Pons (tissue), 1 donor: ENCODE measurements at places on chromosomes 3 and 15.

GRCh38 chr3:190385731-190386688 is 2.0 kb upstream of the CLDN16 start:
- DNase-seq, result no peak

GRCh38 chr3:159805411-159805772 is 183.2 kb upstream of the IL12A start:
- no peak for DNase-seq

DNA sequence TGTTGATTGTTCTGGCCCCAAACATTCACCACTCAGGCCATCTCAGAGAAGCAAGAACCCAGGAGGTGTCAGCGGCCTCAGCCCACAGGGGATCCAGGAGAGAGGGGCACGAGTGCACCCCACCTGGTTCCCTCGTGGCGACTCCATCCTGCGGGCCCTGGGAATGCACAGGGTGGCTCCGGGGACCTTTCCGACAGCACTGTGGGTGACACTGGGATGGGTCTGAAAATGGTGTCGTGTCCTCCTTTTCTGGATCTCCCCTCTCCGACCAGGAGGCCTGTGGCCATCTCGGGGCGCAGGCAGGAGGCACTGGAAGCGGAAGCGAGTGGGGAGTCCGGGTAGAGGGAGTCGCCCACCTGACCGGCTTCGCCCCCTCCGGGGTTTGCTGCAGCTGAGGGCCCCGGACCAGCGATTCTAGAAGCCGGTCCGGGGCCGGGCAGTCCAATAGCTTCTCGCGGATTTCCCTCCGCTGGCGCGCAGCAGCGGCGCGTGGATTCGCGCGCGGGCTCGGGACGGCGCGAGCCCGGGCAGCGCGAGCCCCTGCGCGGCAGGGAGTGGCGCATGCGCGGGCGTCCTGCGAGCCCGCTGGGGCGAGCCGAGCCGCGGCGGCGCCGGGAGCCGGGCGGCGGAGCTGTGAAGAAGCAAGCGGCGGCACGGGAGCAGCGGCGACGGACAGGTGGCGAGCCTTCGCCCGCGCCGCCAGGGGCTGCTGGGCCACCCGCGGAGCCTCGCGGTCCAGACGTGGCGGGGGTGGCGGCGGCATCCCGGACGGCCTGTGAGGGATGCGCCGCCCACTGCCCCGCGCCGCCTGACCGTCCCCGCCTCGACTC is at the start of gene DOCK3:
Gene DOCK3, plus strand, starts transcription at position 579 of the 830 bp plus-strand sequence. CDS start 337 bp downstream, outside the sequence.
- DNase-seq, result no peak

GRCh38 chr3:114519415-114519814 is 225.6 kb downstream of the TIGIT start:
- DNase-seq, result peak; percentile 27

DNA sequence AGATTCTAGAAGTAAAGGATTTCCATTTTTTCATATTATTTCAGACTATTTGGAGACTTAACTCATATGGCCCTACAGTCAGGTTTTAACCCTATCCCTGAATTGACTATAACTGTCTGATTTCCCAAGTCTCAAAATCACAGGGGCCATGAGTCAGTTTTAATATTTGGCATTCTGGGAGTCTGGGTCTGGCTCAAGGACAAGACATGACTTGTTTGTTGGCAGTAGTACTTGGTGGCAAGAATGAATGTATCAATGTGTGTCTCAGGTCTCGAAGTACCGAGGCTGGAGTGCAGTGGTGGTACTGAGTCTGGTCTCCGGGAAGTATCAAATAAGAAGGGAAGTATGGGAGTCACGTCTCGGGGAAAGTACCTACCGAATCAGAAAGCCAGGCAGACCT is 10.8 kb downstream of the UMPS start:
- DNase-seq, result no peak

GRCh38 chr3:65871305-65872141 is 167.2 kb downstream of the MAGI1 start:
- peak; percentile 20 for DNase-seq

GRCh38 chr3:97910931-97911351 is 61.3 kb downstream of the RIOX2 start:
- DNase-seq, result peak; percentile 41

DNA sequence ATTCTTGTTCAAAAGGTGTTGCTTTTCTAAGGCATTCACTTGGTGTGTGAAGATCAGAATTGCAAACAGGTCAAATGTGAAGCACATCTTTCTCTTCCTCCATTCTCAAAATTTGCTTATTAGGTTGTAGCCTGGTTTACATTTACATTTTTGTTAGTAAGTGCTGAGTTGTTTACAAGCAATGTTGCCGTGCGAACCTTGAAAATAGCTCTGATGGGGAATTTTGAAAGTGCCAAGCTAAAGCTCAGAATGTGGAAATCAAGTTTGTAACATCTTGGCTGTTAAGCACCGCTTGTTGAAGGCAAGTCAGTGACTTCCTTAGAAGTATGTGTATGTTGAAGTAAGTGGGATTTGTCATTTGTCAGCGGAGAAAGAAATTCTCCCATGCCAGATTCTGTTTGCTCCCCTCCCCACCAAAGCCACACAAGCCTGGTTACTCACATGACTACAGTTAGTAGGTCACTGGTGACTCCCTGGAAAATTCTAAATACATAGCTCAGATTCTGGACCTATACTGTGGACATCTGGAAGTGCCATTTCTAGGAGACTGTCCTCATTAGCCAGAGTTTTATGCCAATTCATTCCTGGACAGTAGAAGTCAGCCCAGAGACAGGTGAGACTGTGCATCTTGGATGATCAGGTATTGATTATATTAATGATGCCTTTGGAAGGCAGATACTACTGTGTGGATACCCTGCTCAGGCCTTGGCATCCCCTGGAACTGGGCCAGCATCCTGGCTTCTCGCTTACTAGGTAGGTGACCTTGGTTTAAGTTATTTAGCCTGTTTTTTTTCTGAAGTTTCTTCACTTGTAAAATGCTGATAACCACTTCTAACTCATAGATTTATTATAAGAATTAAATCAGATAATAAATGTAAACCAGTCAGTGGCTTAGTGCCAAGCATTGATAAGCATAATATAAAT is 390.6 kb upstream of the SEMA6D start:
- no peak for DNase-seq

GRCh38 chr15:81666839-81667238 is 292.8 kb upstream of the TMC3 start:
- DNase-seq, result no peak

GRCh38 chr15:70259028-70259424 is 161.3 kb upstream of the TLE3 start:
- peak; percentile 61 for DNase-seq

DNA sequence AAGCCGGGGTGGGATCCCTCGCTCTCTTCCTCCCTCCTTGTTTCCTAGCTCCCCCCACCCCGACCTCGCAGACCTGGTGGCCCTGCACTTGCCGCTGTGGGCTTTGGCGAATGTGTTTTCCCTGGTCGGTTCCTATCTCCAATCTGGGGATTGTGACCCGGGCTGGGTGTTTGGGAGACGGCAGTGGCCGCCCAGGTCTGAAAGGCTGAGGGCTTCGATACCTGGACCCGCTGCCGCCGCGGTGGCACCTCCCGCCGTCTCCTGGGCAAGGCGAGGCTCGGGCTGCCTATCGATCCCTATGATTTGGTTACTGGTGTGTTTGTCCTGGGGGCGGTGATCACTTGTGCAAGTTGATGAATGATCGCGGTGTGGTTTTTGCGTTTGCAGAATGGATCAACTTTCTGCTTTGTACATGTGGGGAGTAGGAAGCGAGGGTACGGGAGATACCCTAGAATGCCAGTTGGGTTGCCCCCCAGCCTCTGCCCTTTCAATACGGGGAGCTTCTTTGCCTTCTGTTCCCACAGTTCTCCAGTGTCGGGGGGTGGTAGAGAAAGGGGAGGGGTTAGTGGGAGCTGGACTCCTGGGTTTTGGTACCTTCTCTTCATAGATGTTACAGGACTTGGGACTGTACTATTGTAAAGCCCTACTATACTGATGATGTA is 3.0 kb downstream of the BBX start:
- peak; percentile 23 for DNase-seq

- no peak for DNase-seq
Observed at GRCh38 chr15:28133281-28133680, 34.2 kb upstream of the OCA2 start.

DNA sequence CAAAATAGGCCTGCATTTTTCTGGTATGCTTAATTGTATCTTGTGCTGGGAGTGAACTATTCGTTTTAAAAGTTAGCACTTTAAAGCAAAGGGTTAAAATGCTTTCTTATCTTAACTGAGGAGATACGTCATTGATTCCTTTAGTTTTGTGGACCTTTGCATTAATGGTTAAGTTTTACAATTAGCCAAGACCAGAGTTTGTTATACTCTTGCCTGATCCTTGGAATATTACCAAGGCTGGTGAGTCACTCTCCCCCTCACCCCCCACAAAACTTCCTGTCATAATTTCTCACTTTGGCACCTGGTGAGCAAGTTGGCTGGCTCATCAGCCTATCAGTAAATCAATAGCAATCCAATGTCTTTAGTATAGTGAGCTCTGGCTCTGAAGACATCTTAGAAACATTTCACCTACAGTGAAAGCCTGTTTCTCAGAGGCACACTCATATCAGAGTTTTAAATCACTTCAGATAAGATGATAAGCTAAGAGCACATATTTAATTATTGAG is 26.7 kb downstream of the SLC2A2 start:
- DNase-seq, result no peak

GRCh38 chr3:115999001-115999585 is 375.8 kb downstream of the GAP43 start:
- DNase-seq, result peak; percentile 56

- no peak for DNase-seq
Observed at GRCh38 chr3:129205109-129205832, 21.6 kb upstream of the CNBP start.

DNA sequence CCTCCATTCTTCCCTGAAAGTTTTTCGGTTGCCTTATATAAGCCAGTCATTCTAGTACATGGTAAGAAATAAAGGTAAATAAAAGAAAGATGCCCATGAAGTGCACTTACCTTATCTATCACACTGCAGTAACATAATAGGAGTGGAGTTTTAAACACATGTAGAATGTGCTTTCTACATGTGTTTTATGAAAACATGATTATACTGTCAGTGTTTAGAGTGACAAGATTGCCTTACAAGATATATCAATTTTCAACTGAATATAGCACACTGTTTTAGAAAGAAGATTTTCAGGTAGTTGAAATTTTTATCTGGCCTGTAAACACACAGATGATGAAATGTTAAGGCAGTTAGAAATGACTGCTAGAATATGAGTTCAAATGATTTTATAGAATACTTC is 219.6 kb downstream of the EPHA3 start:
- DNase-seq, result no peak

- no peak for DNase-seq
Observed at GRCh38 chr15:50235794-50236193, 29.7 kb downstream of the HDC start.

DNA sequence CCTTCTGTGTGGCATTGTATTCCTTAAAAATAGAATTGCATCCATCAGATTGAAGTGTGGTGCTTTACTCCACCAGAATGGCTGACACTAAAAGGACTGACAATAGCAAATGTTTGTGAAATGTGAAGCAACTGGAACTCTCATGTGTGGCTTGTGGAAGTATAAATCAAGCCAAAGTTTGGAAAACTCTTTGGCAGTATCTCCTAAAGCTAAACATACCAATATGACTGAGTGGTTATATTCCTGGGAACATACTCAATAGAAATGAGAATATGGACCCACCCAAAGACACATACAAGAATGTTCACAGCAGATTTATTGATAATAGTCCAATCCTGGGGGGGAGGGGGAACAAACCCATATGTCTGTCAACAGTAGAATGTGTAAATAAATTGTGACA is 87.1 kb downstream of the RARB start:
- DNase-seq, result no peak

DNA sequence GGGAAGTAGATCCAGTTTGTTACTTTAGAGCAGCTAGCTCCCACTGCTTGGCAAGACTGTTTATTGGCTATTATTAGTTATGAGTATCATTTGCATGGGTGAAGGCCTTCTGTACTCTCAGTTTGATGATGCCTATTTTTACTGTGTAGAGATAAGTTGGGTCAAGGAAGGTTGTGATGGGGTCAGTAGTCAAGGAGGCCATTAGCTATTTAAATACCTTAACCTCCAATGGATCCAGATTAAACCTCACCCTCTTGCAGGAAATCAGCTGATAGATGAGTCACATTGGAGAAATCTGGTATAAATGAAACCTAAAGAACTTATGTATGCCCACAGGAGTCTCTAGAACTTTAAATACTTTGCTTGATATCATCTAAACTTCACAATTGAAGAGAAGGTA is 45.0 kb downstream of the THBS1 start:
- DNase-seq, result no peak

DNA sequence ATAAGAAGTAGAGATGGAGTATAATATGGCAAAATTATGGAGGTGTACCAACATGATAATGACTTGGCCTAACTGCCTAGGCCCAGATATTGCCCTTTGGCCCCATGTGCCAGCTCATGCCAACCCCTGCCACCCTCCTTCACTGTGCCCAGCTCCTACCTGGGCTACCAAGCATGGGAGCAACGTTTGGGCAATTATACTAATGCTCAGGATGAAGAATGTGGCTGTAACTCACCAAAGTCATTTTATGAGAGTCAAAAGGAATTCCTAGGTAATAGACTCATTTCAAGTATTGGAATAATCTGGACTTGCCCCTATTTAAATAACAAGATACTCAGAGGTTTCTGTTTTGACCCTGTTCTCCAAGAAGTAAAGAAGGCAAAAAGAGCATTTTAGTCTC is 240.2 kb upstream of the IL12A start:
- DNase-seq, result no peak

- DNase-seq, result no peak
Observed at GRCh38 chr3:37660782-37661181, 200.9 kb upstream of the CTDSPL start.

- no peak for DNase-seq
Observed at GRCh38 chr3:137768361-137769321, 4.5 kb downstream of the SOX14 start.

DNA sequence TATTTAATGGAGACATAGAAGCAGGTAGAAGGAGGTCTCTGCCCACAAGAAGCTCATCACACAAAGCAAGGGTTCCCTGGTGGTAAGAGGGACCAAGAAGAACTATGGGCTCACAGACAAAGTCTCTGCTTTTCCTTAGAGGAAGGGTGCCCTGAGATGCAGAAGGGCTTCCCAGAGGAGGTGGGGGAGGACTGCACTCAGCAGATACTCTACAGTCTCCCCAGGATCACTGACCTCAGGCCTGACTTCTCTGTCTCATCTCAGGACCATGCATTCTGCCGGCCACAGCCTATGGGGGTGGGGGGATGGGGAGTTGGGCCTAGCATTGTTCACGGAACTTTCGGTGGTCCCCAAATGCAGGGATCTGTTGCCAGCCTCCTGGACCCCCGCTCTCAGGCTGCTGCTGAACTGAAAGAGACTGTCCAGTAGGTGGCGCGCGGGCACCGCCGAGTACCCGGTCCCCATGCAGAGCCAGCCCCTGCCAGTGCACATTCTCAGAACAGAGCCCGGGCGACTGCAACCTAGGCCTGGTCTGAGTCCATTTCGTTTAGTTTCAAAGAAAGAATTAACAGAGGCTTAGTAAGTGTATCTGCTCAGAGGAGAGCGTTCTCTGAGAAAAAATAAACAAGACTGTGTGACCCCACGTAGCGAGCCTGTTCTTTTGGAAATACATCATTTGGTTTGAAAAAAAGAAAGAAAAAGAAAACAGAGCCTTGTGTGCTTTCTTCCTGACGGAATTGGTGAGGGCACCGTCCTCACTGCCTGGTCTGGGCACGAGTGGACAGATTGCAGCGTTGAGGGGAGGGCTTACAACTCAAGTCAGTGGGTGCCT is 74.1 kb downstream of the LRTM1 start:
- peak; percentile 60 for DNase-seq
